ENCODE measurements at places on chromosomes 5 and 9. TPM values are rescaled to one million over a fixed set of nuclear protein-coding genes. Genes with fewer than 3 reads are reported as not detected.

DNA sequence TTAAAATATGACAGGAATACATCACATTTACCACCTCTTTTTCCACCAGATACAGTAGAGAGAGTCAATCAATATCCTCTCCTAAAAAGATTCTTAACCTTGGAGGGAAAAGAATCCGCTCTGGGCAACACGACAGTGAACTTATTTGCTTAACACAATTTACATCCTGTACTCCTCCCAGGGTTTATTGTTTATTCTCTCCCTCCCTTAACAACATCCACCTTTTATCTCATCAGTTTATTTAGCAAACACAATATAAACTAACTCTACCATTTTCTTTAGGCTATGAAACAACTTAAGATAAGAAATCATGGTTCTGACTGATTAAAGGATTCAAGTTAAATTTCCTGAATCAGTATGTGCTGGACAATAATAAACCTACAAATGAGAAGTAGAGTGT lies 50.9 kb downstream of the CERT1 start:
- peak; percentile 14 for DNase-seq

DNA sequence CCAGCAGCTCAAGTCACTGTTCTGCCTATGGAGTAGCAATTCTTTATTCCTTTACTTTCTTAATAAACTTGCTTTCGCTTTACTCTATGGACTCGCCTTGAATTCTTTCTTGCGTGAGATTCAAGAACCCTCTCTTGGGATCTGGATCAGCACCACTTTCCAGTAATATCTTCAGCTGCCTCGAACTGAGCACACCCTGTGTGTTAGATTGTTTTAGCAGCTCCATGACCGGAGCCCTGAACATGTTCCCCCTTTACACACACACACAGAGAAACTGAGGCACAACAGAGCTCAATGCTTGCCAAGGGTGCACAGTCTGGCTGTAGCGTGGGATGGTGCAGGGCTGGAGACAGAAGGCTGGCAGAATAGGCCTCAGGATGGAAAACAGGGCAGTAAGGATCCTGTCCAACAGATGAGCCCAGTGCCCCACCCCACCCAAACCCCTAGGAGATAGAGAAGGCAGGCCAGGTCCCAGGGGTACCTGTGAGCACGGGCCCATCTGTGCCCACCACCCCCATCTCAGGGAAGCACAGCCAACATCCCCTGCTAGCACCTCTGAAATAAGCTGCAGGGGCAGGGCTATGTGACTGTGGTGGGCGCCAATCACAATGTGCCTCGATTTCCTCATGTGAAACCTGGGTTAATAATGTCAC lies 27.9 kb downstream of the BICD2 start:
- no peak for DNase-seq

DNA sequence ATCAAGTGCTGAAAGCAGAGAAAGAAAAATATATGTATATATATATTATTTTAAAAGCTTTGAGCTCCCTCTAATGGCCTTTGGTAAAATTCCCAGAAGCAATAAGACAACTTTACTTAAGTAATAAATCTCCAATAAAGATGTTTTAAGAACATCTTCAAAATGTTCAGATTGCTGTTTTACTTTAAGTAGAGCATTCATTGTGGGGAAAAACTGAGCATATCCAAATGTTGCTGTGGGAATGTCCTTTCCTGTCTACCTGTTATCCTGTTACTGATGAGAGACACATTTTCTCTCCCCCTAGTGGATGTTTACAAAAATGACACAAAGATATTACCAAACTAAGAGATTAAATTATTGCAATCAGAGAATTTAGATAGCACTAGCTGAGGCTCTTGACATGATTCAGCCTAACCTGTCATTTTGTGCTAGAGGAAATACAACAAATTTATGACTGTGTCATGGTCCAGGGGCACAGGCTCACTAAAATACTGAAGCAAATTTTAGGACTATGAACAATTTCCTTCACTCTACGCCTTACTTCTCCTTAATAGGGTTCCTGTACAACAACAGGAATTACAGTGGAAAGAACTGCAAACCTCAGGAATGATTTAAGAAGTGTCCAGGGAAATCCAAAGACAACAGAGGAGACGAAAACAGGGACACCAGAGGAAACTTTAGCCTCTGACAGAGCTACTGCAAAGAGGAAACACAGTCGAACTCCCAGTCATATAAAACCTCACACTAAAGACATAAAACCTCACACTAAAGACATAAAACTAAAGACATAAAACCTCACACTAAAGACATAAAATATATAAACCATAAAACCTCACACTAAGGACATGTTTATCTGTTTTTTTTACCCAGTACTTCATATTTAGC lies 24.3 kb upstream of the PRRC1 start:
- peak; percentile 67 for DNase-seq

GRCh38 chr9:115594557-115594956 lies 476.6 kb upstream of the TNC start:
- DNase-seq = no peak

GRCh38 chr9:122370869-122371755 lies at the start of gene PTGS1:
PTGS1 (plus strand) TSS chr9:122371024; CDS start chr9:122371085, 61 bp downstream.
- DNase-seq = peak; percentile 75

GRCh38 chr5:174750711-174751110 lies 26.3 kb downstream of the MSX2 start:
- DNase-seq = no peak

DNA sequence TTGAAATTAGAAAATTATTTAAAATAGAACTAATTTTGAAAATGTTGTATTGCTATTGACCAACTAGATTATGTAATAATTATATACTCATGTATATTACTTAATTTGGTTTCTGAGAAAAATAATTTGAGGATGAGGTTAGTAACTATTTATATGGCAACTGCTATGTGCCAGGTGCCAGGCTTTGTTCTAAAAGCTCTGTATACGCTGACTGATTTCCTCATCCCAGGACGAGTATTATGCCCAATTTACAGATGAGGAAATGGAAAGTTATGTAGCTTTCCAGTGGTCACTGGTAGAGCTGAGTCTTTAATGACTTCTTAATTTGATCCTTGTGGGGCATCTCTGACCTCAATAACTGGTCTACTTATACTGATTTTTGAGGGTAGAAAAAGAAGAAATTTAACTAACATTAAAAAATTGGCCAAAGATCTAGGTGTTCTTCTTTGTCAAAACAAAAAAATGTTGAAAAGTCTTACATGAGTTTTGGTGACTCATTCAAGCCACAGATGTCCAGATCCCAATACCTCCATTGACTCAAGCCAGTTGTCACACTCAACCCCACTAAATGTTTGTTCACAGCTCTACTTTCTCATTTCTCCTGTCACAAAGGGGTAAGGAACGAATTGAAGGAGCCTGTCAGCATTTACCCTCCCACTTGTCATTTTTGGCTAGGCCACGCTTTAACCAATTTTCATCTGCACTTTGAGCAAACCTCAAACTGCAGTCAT lies 228.1 kb upstream of the MEF2C start:
- no peak for DNase-seq

GRCh38 chr9:6920041-6920440 lies 162.3 kb downstream of the KDM4C start:
- DNase-seq = no peak

GRCh38 chr5:82765765-82766164 lies 311.4 kb downstream of the TMEM167A start:
- DNase-seq = no peak

DNA sequence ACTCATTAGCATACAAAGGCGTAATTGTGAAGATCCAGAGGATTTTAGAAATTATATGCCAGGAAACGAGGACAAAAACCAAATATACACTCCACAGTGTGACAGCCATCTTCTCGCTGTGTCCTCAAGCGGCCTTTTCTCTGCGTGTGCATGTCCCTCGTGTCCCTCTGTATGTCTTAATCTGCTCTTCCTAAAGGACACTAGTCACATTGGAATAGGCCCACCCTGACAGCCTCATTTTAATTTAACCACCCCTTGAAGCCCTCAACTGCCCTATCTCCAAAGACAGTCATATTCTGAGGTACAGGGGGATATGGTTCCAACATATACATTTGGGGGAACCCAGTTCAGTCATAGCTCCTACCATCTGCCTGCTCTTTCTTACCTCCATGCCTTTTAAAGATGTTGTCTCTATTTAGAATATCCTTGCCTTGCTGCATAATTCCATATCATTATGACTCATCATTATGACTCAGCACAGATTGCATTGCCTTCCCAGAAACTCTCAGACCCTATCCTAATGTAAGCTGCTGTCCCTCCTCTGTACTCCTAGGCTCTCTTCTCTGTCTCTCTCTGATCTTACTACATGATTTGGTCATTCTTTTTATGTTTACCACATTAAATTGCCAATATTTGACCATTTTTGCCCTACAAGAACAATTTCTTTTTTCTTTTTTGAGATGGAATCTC lies 210.9 kb downstream of the AOPEP start:
- DNase-seq = peak; percentile 48

DNA sequence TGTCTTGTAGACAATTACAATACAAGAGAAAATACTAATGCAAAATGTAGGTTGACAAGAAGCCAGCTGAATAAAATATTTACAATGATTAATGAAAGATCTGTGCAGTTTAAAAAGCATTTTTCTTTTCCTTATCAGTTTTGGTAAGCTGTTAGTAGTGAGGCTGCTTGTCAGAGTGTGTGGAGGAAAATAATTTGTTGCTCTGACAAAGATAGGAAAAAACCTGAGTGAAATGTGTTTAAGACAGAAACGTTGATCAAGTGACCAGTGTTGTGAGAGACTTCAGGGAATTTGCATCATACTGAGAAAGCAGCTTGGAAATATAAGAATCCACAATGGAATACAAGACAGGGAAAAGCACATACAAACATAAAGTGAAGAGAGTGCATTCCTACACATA lies 360.3 kb upstream of the CDH18 start:
- DNase-seq = no peak

GRCh38 chr5:75603371-75603770 lies 7.9 kb upstream of the ANKDD1B start:
- no peak for DNase-seq

DNA sequence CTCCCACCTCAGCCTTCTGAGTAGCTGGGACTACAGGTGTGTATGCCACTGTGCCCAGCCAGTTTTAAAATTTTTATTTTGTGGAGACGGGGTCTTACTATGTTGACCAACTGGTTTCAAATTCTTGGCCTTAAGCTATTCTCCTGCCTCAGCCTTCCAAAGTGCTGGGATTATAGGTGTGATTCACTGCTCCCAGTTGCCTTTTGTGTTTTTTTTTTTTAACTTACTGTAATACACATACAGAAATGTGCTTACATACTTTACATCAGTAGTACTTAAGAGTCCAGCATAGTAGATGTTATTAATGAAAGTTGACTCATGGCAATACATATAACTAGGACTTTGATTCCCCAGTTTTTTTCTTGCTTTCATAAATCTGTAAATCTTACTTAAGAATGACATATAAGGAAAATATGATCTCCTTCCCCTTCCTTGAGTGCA lies 4.7 kb downstream of the MAN2A1 start:
- no peak for DNase-seq

DNA sequence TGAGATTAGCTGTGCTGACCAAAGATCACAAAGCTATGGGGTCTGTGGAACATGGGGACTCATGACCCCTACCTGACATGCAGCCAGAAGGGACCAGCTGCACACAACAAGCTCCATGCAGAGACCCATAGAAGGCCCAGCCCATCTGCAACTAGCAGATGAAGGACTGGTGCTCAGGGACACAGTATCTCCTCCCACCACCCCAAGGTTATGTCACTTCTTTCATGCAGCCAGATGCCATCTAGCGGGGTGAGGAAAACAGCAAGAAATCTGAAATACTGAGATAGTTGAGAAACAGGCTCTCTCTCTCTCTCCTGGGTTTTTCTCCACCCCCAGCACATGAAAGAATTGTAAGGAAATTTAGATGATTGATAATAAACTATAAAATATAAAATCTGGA lies 161.3 kb upstream of the DAPK1 start:
- peak; percentile 45 for DNase-seq

DNA sequence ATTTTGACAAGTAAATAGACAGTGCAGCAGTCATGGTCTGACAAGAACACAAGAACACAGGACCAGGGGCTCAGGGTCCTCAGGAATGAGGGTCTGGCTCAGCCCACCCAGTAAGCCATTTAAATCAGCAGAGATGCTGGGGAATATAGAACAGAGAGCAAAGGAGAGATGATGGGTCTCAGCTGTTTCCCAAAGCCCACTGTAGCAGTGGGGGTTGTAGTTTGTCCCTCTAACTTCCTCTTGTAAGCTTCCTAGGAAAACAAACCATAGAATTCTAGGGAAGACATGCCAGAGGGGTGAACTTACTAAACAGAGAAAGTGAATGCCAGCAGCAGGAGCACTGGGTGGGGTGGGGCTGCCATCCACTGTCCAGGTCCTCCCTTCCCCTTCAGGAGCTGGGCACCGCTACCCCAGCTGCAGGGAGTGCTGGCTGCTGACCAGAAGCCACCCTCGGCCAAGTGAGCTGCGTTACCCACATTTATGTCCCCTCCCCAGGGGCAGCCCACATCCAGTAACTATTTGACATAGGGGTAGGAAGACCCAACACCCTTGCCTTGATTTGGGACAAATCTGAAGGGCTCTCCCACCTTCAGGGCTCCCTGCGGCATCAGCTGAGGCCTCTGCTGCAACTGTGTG lies 41.6 kb downstream of the GABBR2 start:
- DNase-seq = peak; percentile 37

The SPATA31A1 gene
- total RNA-seq = not detected

The SLC6A18 gene
- not detected for total RNA-seq

The PSAT1 gene
- total RNA-seq = 9.2 TPM

The NSG2 gene
- total RNA-seq = not detected

The GARIN3 gene
- total RNA-seq = not detected

The C5orf58 gene
- total RNA-seq = not detected

The SEMA6A gene
- total RNA-seq = 28.4 TPM

The FOXD4L3 gene
- total RNA-seq = not detected

The SIT1 gene
- not detected for total RNA-seq

The SOWAHA gene
- total RNA-seq = not detected

All from stomach (tissue), 19 donors.